Esophagus squamous epithelium (tissue), 5 donors: ENCODE measurements at places on chromosomes 11 and 22.
A peak's percentile ranks its signal among the peaks of the same experiment; 100 is the strongest.

GRCh38 chr22:31584804-31585160 is 77.2 kb downstream of the PISD start:
- no peaks in the 10 kb centered on the region for H3K4me1 ChIP-seq
- no peak for DNase-seq
- no peaks in the 10 kb centered on the region for H3K27me3 ChIP-seq

DNA sequence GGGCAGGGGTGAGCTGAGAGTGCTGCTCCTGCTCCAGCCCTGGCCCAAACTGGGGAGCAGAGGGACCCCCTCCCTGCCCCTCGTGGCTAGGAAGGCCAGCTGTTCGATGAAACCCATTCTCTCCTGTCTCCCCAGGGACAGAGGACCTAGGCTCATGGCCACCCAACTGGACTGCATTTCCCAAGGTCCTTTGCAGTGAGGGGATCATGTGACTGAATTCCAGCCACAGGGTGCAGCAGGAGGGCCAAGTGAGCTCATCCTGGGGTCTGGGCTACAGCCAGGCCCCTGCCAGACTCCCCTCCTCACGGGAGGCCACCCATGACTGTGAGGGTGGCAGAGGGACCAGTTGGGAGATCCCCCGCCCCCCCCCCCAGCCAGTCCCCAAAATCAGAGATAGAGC is 777.6 kb downstream of the TBC1D22A start:
- H3K4me3 ChIP-seq: no peak overlapping the region
- H3K27ac ChIP-seq: no peak overlapping the region
- no peaks in the 10 kb centered on the region for H3K4me1 ChIP-seq
- no peaks in the 10 kb centered on the region for H3K36me3 ChIP-seq

GRCh38 chr11:21949763-21950413 is 243.0 kb upstream of the ANO5 start:
- no peak for DNase-seq
- no peaks in the 10 kb centered on the region for H3K27me3 ChIP-seq
- H3K4me3 ChIP-seq: no peak overlapping the region
- H3K36me3 ChIP-seq: no peaks in the 10 kb centered on the region
- H3K4me1 ChIP-seq: no peaks in the 10 kb centered on the region

DNA sequence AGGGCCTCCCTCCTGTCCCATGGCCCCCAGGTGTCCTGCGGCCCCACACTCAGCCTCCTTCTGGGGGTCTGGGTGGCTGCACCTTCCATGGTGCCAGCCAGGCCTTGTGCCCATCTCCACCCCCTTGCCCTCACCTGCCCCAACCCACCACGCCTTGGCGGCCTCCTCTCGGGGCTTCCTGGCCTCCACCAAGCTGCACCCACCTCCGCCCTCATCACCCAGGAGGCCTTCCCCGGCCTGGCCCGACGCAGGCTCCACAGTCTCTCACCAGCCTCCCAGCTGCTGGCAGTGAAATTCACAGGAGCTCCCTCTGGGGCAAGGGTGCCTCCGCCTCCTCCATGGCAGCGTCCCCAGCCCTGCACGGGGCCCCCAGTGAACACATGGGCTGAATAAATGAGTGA is 35.9 kb upstream of the WNT7B start:
- H3K36me3 ChIP-seq: no peaks in the 10 kb centered on the region
- H3K27ac ChIP-seq: peak overlapping the region; percentile 94
- H3K4me1 ChIP-seq: peaks cover 22% of the 10 kb centered on the region
- H3K4me3 ChIP-seq: peak overlapping the region; percentile 70
- no peaks in the 10 kb centered on the region for H3K27me3 ChIP-seq
- DNase-seq: no peak

DNA sequence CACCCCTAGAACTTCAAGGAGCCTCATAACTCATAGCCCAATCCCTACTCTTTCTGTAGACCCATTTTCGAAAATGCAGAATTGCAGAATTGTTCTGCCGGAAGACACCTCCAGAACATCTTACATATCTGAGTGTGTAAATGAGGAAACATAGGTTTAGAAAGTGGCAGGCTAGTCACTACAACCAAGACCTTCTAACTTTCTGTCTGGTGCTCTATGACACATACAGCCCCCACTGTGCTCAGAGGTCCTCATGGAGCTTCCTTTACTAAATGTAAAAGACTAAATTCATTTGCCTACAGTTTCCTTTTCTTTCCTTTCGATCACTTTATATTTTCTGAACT is 132.1 kb upstream of the DDI1 start:
- H3K27ac ChIP-seq: no peak overlapping the region
- no peaks in the 10 kb centered on the region for H3K36me3 ChIP-seq

GRCh38 chr11:132821014-132821413 is 711.3 kb downstream of the OPCML start:
- H3K4me3 ChIP-seq: no peak overlapping the region
- no peaks in the 10 kb centered on the region for H3K36me3 ChIP-seq
- no peak overlapping the region for H3K27ac ChIP-seq

DNA sequence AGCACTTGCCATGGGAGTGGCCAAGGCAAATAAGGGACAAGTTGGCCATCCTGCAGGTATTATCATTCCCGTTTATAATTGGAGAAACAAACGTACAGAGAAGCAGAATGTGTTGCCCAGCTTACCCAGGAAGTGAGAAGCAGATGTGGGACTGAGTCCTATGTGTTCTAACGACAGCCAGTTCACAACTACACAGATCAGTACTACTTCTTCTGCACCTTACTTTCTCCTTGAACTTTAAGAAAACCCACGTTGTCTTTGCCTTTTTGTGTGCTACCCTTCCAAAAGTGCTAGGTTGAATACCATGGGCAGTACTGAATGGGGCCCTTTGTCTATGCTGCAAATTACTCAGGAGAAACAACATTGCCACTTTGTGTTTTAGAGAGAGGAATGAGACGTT is 62.8 kb upstream of the BLID start:
- H3K4me1 ChIP-seq: peaks cover 4% of the 10 kb centered on the region
- H3K4me3 ChIP-seq: no peak overlapping the region
- no peaks in the 10 kb centered on the region for H3K27me3 ChIP-seq
- no peak overlapping the region for H3K27ac ChIP-seq
- no peak for DNase-seq

DNA sequence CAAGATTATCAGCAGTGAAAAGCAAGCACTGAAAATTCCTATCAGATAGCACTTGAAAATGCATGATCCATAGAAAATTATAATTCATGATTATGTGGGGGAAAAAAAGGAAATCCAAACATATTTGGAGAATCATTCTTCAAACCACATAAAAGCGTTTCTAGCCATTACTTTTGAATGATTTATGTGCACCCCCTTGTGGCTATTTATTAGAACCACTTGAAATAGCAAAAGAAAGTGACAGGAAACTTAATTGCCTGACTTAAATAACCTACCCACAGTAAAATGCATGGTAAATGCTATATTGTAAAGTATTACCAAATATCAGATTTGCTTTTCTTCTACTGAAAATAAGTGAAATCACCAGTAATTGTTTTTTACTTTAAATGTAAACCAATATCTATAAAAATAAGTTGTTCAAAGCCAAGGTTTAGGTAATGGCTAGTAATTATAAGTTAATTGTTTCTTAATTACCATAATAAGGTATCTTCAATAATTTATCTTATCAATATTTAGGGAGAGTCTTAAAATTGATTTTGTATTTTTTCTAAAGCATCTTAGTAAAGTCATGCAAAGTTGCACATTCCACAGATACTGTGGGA is 168.5 kb downstream of the ARHGAP42 start:
- H3K36me3 ChIP-seq: no peaks in the 10 kb centered on the region
- no peak overlapping the region for H3K4me3 ChIP-seq
- DNase-seq: no peak
- H3K27ac ChIP-seq: no peak overlapping the region
- no peaks in the 10 kb centered on the region for H3K27me3 ChIP-seq

DNA sequence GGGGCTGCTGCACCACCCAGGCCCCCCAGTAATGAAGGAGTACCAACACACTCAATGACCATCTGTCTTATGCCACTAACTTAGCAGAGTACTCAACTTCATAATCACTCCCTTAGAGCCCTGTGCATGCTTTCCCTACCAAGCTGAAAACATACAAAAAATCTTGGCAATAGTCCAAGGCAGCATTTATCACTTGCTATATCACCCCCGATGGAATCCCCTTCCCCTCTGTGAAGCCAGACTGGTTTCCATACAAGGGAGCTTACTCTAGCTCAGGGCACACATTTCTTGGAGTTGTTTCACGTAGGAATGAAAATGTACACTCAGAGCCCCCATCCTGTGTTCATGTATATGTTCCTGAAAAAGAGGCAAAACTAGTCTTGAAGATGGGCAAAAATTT is 301.3 kb upstream of the TENM4 start:
- no peak overlapping the region for H3K27ac ChIP-seq
- no peaks in the 10 kb centered on the region for H3K27me3 ChIP-seq
- DNase-seq: no peak
- H3K4me1 ChIP-seq: no peaks in the 10 kb centered on the region
- no peak overlapping the region for H3K4me3 ChIP-seq
- H3K36me3 ChIP-seq: no peaks in the 10 kb centered on the region

- H3K36me3 ChIP-seq: peaks cover 7% of the 10 kb centered on the region
- H3K4me3 ChIP-seq: no peak overlapping the region
- no peak for DNase-seq
These were observed 34.4 kb upstream of the SORL1-AS1 start for GRCh38 chr11:121487191-121487590.

- no peak overlapping the region for H3K27ac ChIP-seq
- no peak overlapping the region for H3K4me3 ChIP-seq
- H3K27me3 ChIP-seq: no peaks in the 10 kb centered on the region
- no peaks in the 10 kb centered on the region for H3K4me1 ChIP-seq
- DNase-seq: no peak
These were observed 626 bp downstream of the KRTAP5-7 start for GRCh38 chr11:71527576-71528210.

DNA sequence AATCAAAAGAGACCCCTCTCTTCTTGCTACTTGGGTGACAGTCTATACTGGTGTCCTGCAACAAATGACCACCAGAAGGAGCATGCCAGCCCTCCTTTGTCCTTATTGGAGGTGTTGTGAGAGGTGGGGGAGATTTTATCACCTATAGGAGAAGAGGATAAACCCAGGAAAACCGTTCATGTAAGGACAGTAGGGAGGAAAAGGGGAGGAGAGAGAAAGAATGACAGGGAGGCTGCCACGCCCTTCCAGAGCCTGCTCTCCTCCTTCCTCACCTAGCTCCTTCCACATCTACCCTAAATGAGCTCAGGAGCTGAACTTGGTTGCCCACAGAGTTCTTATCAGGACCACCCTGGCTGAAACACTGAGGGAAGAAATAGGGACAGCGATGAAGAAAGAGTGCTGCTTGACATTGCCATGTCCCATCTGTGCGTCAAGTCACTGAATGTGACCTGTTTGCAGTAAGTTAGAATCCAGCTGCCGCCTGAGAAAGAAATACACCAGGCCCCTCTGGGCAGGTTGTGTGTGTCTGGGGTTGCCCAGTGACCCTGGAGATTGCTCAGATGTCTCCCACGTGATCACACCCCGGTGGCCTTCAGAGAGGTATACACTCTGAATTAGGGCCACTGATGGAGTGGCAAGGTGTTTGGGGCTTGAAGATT is 40.4 kb upstream of the ETS1 start:
- H3K36me3 ChIP-seq: no peaks in the 10 kb centered on the region
- H3K4me1 ChIP-seq: peaks cover 33% of the 10 kb centered on the region
- no peak overlapping the region for H3K4me3 ChIP-seq
- DNase-seq: no peak
- H3K27ac ChIP-seq: peak overlapping the region; percentile 29
- no peaks in the 10 kb centered on the region for H3K27me3 ChIP-seq

- H3K27me3 ChIP-seq: no peaks in the 10 kb centered on the region
- no peaks in the 10 kb centered on the region for H3K36me3 ChIP-seq
- peaks cover 4% of the 10 kb centered on the region for H3K4me1 ChIP-seq
- DNase-seq: no peak
- H3K27ac ChIP-seq: no peak overlapping the region
These were observed 2.7 kb downstream of the DCDC1 start for GRCh38 chr11:31366795-31367194.

DNA sequence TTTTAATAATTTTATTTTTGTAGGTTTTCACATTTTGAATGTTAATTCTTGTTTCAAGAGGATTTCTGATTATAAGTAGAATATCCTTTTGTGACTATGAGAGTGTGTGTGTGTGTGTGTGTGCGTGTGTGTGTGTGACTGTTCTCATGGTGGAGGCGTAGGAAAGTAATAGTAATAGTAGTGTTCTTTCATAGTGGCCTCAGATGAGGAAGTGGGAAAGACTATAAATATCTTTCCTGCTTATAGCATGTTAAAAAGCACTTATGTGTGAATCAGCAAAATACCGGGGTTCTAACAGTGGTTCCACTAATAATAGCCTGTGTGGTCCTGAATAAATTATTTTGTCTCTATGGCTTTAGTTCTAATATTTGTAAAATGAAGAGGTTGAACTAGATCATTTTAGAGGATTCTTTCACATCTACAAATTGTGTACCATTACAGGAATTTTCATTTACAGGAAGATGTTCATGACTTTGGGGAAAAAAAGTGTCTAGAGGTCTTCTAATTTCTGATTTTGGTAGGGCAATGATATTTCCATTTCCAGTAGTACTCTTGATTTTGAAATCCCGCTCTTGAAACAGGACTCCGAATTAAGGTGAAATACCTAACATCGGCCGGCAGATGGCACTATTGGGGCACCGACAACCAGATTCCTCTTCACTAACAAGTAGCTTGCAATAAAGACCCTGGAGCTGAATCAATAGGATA is 29.9 kb upstream of the OR10G7 start:
- DNase-seq: no peak
- H3K4me1 ChIP-seq: peaks cover 9% of the 10 kb centered on the region
- H3K27ac ChIP-seq: no peak overlapping the region
- H3K27me3 ChIP-seq: peaks cover 69% of the 10 kb centered on the region
- no peaks in the 10 kb centered on the region for H3K36me3 ChIP-seq
- no peak overlapping the region for H3K4me3 ChIP-seq

GRCh38 chr11:121426476-121427399 is 25.4 kb upstream of the SORL1 start:
- no peaks in the 10 kb centered on the region for H3K36me3 ChIP-seq
- no peak overlapping the region for H3K27ac ChIP-seq

GRCh38 chr22:17213976-17214375 is 5.3 kb downstream of the ADA2 start:
- no peak for DNase-seq
- no peak overlapping the region for H3K27ac ChIP-seq
- H3K4me3 ChIP-seq: no peak overlapping the region
- H3K4me1 ChIP-seq: no peaks in the 10 kb centered on the region

DNA sequence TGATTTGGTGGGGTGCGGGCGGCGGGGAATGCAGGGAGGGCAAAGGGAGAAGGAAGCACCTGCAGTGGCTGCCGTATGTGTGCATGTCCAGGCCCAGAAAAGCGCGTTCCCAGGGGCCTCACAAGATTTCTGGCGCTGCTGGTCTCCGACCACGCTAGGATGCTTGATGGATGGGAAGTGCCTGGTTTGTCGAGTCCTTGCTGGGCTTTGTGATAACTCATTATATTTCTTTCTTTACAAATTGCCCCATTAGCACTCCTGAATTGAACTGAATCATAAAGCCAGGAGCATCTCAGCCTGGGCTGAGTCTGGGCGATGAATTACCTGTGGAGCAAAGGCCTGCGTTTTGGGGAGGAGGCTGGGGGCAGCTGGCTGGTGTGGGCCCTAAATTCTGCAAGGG is 69.2 kb upstream of the LMO1 start:
- peaks cover 12% of the 10 kb centered on the region for H3K4me1 ChIP-seq
- H3K27me3 ChIP-seq: no peaks in the 10 kb centered on the region
- H3K36me3 ChIP-seq: no peaks in the 10 kb centered on the region
- DNase-seq: no peak

GRCh38 chr11:103525069-103525468 is 415.8 kb downstream of the DYNC2H1 start:
- no peak overlapping the region for H3K27ac ChIP-seq
- H3K4me3 ChIP-seq: no peak overlapping the region
- H3K27me3 ChIP-seq: no peaks in the 10 kb centered on the region
- H3K4me1 ChIP-seq: no peaks in the 10 kb centered on the region
- no peak for DNase-seq

- peak overlapping the region; percentile 69 for H3K27ac ChIP-seq
- DNase-seq: no peak
- H3K27me3 ChIP-seq: no peaks in the 10 kb centered on the region
- no peaks in the 10 kb centered on the region for H3K36me3 ChIP-seq
These were observed 77.2 kb upstream of the AKIP1 start for GRCh38 chr11:8833568-8834315.
